ENCODE measurements at places on chromosomes 1 and 21.
A peak's percentile ranks its signal among the peaks of the same experiment; 100 is the strongest.

DNA sequence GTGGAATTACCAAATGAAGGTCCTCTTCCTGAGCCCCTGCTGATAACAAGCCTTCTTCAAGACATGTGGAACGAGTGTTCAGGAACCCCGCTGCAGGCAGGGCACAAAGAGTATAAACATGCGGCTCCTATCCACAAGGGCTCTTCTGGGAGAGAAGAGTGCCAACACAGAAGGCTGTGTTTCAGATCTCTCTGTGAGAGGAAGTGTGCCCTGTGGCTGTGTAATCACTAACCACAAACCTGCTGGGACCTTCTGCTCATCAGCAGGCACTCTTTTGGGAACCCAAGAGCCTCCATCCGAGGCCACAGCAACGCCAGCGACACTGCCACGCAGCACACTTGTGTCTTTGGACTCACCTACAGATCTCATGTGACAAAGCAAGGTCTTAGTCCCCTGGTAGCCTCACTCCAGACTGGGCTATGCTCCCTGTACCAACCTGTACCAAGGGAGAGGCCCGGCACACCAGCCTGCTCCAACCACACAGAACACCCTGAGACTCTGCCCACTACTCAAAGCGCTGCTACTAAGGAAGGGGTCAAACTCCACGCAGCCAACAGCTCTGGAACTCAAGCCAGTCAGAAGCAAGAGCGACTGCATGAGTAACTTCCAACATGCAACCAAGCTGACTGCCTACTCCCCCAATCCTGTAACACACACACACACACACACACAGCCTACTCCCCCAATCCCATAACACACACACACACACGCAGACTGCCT lies 7.8 kb downstream of the PTTG1IP start:
- DNase-seq = peak; percentile 11

GRCh38 chr1:208243967-208244916 lies at the start of gene PLXNA2:
Gene PLXNA2, minus strand, starts transcription at chr1:208244384. Its CDS starts 26,462 bp downstream, at chr1:208217922.
- peak; percentile 67 for DNase-seq

GRCh38 chr1:118100686-118101514 lies 84.1 kb downstream of the SPAG17 start:
- DNase-seq = no peak

DNA sequence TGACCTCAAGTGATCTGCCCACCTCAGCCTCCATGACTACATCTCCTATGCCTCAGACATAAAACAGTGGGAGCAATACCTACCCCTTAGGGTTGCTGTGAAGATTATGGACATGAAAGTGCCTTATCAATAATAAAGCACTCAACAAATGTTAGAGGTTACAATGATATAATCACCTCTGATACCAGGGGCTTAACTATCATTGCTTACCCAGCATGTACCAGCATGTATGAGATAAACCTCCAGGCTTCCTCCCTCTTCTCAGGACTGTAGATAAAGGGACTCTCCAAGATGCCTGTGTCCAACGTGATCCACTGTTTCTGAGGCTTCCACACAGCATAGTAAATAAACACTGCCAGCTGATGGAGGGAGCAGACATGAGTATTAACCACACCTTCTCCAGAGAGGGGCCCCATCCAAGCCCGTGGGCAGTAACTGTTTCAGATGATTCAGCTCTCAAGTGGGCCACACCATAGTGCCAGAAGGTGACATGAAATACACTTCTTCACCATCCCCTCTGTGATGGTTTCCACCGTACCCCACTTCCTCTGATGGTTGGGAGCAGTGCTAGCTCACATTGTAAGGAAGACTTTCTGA lies 26.2 kb downstream of the RHBDL2 start:
- no peak for DNase-seq

DNA sequence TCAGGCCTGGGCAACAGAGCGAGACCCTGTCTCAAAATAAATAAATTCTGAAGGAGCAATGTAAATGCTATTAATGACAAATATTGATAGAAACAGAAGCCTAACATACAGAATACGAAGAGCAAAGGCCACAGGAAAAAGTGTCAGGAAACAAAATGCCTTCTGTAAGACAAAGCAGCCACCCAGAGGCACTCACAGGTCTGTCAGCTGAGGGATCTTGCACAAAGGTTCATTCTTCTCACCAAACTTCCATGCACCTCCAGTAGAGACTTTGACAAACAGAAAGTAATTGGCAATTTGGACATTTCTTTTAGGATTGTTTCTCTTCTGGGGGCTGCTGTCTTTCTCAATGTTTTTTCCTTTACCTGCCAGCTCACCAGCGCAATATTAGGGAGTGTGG lies 1.2 kb upstream of the ALDH9A1 start:
- DNase-seq = no peak

GRCh38 chr1:52288286-52288685 lies 77.7 kb downstream of the CC2D1B start:
- DNase-seq = no peak

GRCh38 chr21:25640943-25641292 lies 1.9 kb downstream of the JAM2 start:
- DNase-seq = no peak

DNA sequence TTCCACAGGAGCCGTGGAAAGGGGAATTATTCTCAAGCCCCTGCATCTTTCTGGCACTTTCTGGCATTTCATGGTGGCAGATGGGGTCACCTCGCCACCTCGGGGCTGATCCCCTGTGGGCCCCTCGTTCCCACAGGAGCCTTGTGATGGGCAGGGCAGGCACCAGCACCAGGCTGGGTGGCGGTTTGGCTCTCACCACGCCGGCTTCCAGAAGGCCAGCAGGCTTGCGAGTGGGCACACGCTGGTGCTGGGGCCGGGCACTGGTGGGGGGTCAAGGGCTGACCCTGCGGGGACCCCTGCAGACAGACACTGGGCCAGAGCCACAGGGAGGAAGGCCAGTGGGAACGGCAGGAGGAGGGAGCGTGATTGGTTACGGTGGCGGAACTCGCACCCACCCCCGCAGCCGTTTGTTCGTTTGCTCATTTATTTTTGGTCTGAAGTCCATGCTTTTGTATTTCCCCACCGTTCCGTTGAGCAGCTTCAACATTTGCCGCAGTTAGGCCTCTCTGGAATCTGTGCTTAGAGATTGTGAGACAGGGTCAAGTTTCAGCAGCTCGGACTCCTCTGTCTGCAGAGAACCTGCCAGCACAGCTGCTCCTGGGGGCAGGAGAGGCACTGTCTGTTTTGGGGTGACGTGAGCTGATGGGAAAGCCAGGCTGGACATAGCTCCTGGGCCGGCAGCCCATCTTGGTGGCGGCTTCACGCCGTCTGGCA lies 5.3 kb downstream of the COL18A1 start:
- no peak for DNase-seq

GRCh38 chr1:11388617-11389016 lies 90.3 kb upstream of the DISP3 start:
- no peak for DNase-seq

- no peak for DNase-seq
Measured at GRCh38 chr1:4213366-4213973, 313.4 kb upstream of the C1orf174 start.

GRCh38 chr1:54750596-54750995 lies 13.7 kb downstream of the PARS2 start:
- no peak for DNase-seq

GRCh38 chr1:38009088-38009840 lies 3.3 kb upstream of the UTP11 start:
- no peak for DNase-seq

- DNase-seq = no peak
Measured at GRCh38 chr1:87129606-87130005, 199.1 kb upstream of the LMO4 start.
